ENCODE measurements at places on chromosomes 2 and 18.

DNA sequence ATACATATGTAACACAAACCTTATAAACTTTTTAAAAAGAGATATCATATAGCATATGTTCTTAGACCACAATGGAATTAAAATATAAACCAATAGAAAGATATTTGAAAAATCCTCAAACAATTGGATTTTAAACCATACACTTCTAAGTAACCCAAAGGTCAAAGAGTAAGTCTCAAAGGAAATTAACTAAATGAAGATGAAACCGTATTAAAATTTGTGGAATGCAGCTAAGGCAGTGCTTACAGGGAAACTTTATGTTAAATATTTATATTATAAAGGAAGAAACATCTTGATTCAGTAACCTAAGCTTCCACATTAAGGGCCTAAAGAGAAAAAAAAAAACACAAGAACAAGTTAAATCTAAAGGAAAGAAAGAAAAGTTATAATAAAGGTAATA lies 966.1 kb downstream of the SLC4A3 start:
- no peak for DNase-seq

GRCh38 chr18:27860701-27861107 lies 316.2 kb downstream of the CDH2 start:
- DNase-seq, result no peak

DNA sequence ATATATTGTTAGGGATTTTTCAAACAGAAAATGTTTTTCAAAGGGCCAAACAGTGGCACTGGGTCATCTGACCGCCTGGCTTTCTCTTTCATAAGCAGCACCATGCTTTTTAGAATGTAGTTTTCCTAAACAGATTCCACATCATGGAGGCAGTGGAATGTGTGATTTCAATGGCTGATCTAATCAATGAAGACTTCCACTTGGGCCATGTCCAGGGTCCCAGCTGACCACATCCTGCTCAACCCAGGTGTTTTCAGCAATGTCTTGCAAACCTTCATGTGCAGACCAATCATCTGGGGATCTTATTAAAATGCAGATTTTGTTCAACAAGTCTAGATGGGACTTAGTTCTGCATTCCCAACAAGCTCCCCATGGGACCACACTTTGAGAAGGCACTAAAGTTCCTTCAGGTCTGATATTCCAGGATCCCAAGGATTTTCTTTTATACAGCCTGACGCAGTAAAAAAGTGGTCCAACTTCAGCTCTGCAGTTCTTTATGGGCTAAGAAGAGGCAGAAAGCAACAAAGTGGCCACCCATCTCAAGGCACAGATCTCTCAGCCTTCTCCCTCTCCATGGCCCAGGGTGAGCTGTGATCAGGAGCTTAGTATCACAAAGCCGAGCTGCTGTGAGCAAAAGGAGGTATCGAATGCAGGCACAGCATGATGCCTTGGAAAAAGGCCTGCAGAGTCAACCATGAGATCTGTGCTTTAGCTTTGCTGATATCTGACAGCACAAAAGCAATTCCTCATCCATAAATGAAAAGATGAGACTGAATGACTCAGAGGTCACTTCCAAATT lies 3.7 kb downstream of the ALKAL2 start:
- DNase-seq, result no peak

GRCh38 chr2:231727621-231728020 lies 19.3 kb downstream of the PTMA start:
- no peak for DNase-seq

Measured in activated T-cell treated with anti-CD3 and anti-CD28 coated beads for 24 hours (primary cell).